ENCODE measurements at places on chromosomes 6 and 20.
A peak's percentile ranks its signal among the peaks of the same experiment; 100 is the strongest.

GRCh38 chr6:87945966-87946365 lies 101.7 kb upstream of the SPACA1 start:
- H3K27me3 ChIP-seq, result peaks cover 2% of the 10 kb centered on the region
- no peak for DNase-seq
- H3K4me1 ChIP-seq, result no peaks in the 10 kb centered on the region
- H3K4me3 ChIP-seq, result no peak overlapping the region

DNA sequence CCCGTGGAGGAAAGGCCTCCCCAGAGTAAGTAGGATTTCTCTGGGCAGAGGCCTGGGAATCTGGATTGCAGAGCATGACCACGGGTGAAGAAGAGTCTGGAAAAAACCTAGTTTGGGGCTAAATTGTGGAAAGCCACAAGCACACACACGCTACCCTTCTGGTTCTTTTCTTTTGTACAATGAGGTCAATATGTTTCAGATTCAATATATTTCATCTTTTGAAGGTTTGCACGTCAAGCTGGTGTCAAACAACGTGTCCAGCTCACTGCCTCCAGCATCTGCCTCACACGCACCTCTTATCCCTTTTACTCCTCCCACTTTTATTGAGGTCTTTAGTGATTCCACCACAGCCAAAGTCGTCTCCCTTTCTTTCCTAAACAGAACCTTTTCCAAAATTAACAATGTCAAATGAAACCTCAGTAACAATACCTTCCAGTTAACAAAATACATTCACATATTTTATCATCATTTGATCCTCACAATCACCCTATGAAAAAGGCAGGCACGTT lies 773 bp upstream of the EPB41L2 start:
- no peaks in the 10 kb centered on the region for H3K27me3 ChIP-seq
- peak overlapping the region; percentile 72 for H3K4me3 ChIP-seq
- peaks cover 32% of the 10 kb centered on the region for H3K4me1 ChIP-seq
- DNase-seq, result no peak

GRCh38 chr6:100470422-100471120 lies 5.8 kb upstream of the SIM1 start:
- no peaks in the 10 kb centered on the region for H3K4me1 ChIP-seq
- peaks cover 79% of the 10 kb centered on the region for H3K27me3 ChIP-seq
- H3K4me3 ChIP-seq, result no peak overlapping the region
- no peaks in the 10 kb centered on the region for H3K36me3 ChIP-seq

DNA sequence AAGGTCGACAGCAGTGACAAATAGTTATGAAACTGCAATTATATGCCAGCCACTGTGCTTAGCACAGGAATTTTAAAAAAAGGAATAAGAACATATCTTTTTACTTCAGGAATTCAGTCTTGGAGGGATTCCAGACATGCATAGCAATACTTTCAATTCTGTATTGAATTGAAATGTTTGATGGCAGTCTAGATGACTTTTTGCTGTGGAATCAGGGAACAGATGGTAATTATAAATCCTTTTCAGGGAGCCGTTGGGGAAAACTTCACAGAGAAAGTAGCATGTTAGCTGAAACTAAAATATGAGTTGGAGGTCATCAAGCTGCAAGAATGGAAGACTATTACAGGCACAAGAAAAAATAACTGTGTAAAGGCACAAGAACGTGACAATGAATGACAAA lies 74.8 kb downstream of the IMPG1 start:
- H3K36me3 ChIP-seq, result no peaks in the 10 kb centered on the region
- H3K4me1 ChIP-seq, result no peaks in the 10 kb centered on the region
- no peak overlapping the region for H3K4me3 ChIP-seq
- no peaks in the 10 kb centered on the region for H3K27me3 ChIP-seq
- H3K27ac ChIP-seq, result no peak overlapping the region
- DNase-seq, result no peak

GRCh38 chr20:40335437-40335836 lies 353.6 kb downstream of the MAFB start:
- no peak overlapping the region for H3K27ac ChIP-seq
- H3K27me3 ChIP-seq, result no peaks in the 10 kb centered on the region
- H3K4me3 ChIP-seq, result no peak overlapping the region
- no peaks in the 10 kb centered on the region for H3K4me1 ChIP-seq

DNA sequence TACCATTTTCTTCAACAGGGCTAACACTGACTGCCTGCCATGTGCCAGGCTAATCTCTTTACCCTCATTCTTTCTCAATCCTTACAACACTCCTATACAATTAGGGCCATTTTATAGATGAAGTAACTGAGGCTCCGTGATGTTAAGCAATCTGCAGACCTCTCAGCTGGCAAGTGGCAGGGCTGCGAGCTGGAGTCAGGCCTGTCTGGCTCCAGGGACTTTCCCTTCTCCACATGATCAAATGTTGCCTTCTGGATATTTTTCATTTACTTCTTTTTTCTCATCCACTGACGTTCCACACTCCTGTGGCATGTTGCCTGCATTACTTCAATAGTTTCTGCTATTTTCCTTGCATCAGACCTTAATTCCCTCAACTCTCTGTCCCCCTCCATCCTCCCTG lies 55.2 kb upstream of the TAGAP start:
- H3K4me1 ChIP-seq, result no peaks in the 10 kb centered on the region
- no peak overlapping the region for H3K27ac ChIP-seq
- peaks cover 5% of the 10 kb centered on the region for H3K27me3 ChIP-seq
- H3K36me3 ChIP-seq, result no peaks in the 10 kb centered on the region
- no peak for DNase-seq

GRCh38 chr20:8693709-8694108 lies 375.2 kb upstream of the PLCB4 start:
- no peak overlapping the region for H3K4me3 ChIP-seq
- H3K4me1 ChIP-seq, result peaks cover 8% of the 10 kb centered on the region
- no peaks in the 10 kb centered on the region for H3K27me3 ChIP-seq
- DNase-seq, result peak; percentile 90

- no peak overlapping the region for H3K27ac ChIP-seq
- DNase-seq, result no peak
- H3K4me3 ChIP-seq, result no peak overlapping the region
- H3K36me3 ChIP-seq, result no peaks in the 10 kb centered on the region
- no peaks in the 10 kb centered on the region for H3K27me3 ChIP-seq
- H3K4me1 ChIP-seq, result no peaks in the 10 kb centered on the region
These were observed 36.8 kb upstream of the L3MBTL3 start for GRCh38 chr6:129981598-129981997.

GRCh38 chr6:114304304-114304887 lies 38.4 kb downstream of the HS3ST5 start:
- no peaks in the 10 kb centered on the region for H3K4me1 ChIP-seq
- no peak overlapping the region for H3K27ac ChIP-seq
- no peak overlapping the region for H3K4me3 ChIP-seq

DNA sequence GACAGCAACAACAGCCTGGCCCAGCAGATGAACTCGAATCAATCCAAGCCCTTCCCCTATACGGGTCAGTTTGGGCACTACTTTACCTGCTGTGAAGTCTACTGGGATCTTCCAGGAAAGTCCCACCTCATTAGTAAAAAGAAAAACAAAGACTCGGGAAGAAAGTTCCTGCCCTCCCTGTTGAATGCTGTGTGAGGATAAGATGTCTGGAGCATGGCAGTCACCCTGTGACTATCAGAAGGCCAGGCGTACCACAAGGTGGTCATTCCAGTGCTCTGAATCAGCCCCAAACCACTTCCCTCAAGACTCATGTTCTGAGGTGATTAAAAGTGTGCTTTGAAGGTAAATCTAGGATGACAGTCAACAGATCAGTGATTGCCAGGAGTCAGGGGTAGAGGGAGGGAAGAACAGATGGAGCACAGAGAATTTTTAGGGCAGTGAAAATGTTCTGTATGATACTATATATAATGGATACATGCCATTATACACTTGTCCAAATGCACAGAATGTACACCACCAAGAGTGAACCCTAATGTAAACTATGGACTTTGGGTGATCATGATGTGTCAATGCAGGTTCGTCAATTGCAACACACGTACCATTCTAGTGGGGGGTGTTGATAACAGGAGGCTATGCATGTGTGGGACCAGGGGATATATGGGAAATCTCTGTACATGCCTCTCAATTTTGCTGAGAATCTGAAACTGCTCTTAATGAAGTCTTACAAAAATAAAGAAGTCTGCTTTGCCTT lies 14.7 kb downstream of the FKBP1A start:
- peaks cover 14% of the 10 kb centered on the region for H3K36me3 ChIP-seq
- H3K27ac ChIP-seq, result peak overlapping the region; percentile 33
- no peak overlapping the region for H3K4me3 ChIP-seq
- DNase-seq, result peak; percentile 73

DNA sequence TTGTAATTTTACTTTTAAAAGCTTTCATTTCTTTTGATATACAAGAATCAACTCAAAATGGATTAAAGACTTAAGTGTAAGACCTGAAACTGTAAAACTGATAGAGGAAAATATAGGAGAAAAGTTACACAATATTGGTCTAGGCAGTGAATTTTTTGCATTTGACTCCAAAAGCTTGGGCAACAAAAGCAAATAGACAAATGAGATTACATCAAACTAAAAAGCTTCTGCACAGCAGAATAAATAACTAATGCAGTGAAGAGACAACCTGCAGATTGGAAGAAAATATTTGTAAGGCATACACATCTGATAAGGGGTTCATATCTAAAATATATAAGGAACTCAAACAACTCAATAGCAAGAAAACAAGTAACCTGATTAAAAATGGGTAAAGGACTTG lies 3.0 kb downstream of the GABRR1 start:
- no peak overlapping the region for H3K4me3 ChIP-seq
- peaks cover 9% of the 10 kb centered on the region for H3K27me3 ChIP-seq
- no peaks in the 10 kb centered on the region for H3K4me1 ChIP-seq

GRCh38 chr20:46376196-46376785 lies 30.1 kb downstream of the ELMO2 start:
- DNase-seq, result no peak
- no peaks in the 10 kb centered on the region for H3K4me1 ChIP-seq
- no peaks in the 10 kb centered on the region for H3K27me3 ChIP-seq
- no peak overlapping the region for H3K27ac ChIP-seq
- peaks cover 45% of the 10 kb centered on the region for H3K36me3 ChIP-seq
- no peak overlapping the region for H3K4me3 ChIP-seq

GRCh38 chr6:158233214-158233795 lies 65.2 kb downstream of the GTF2H5 start:
- no peaks in the 10 kb centered on the region for H3K36me3 ChIP-seq
- H3K27me3 ChIP-seq, result no peaks in the 10 kb centered on the region
- DNase-seq, result no peak
- peak overlapping the region; percentile 80 for H3K4me3 ChIP-seq
- peaks cover 13% of the 10 kb centered on the region for H3K4me1 ChIP-seq

- H3K4me1 ChIP-seq, result peaks cover 22% of the 10 kb centered on the region
- H3K36me3 ChIP-seq, result peaks cover 24% of the 10 kb centered on the region
- peak; percentile 60 for DNase-seq
- H3K4me3 ChIP-seq, result peak overlapping the region; percentile 98
- no peaks in the 10 kb centered on the region for H3K27me3 ChIP-seq
- H3K27ac ChIP-seq, result peak overlapping the region; percentile 99
These were observed 563 bp upstream of the SRSF3 start for GRCh38 chr6:36593569-36594028.

GRCh38 chr6:82268301-82268846 lies 20.8 kb upstream of the IBTK start:
- no peaks in the 10 kb centered on the region for H3K36me3 ChIP-seq
- H3K4me3 ChIP-seq, result no peak overlapping the region
- no peak for DNase-seq

DNA sequence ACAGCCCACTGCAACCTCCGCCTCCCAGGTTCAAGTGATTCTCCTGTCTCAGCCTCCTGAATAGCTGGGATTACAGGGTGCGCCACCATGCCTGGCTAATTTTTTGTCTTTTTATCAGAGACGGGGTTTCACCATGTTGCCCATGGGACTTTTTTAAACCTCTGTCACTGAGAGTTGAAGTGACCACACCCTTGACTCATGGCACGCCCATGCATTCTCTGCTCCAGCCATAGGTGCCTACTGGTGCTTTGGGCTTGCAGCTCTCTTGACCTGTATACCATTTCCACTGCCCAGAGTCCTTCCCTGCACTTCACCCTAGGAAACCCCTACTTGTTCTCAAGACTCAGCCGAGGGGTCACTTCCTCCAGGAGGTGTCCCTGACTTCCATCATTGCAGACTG lies 2.4 kb upstream of the SCRT2 start:
- H3K27me3 ChIP-seq, result peaks cover 44% of the 10 kb centered on the region
- peaks cover 3% of the 10 kb centered on the region for H3K4me1 ChIP-seq
- no peak overlapping the region for H3K4me3 ChIP-seq
- no peak overlapping the region for H3K27ac ChIP-seq

DNA sequence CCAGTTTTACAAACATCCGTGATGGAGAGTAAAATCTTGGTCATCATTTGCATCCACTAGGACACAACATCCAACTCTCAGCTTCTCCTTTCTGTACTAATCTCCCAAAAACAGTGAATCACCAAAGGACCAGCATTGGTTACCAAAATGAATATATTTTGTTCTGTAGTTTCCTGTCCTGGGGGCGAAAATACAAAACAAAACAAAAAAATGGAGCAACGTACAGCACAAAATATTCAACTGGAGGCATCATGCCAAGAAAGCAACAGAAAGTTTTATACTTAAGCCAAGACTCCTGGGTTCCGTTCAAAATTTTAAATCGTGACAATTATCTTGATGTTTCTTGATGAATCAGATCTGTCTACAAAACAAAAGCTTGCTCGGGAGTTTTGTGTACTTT lies 126.6 kb upstream of the CCDC28A start:
- H3K27me3 ChIP-seq, result no peaks in the 10 kb centered on the region
- no peaks in the 10 kb centered on the region for H3K36me3 ChIP-seq
- H3K27ac ChIP-seq, result no peak overlapping the region
- peak overlapping the region; percentile 38 for H3K4me3 ChIP-seq

GRCh38 chr20:32487381-32487780 lies 97.8 kb downstream of the NOL4L start:
- H3K4me1 ChIP-seq, result peaks cover 4% of the 10 kb centered on the region
- no peaks in the 10 kb centered on the region for H3K36me3 ChIP-seq
- no peak overlapping the region for H3K27ac ChIP-seq
- no peaks in the 10 kb centered on the region for H3K27me3 ChIP-seq
- no peak overlapping the region for H3K4me3 ChIP-seq
- no peak for DNase-seq

DNA sequence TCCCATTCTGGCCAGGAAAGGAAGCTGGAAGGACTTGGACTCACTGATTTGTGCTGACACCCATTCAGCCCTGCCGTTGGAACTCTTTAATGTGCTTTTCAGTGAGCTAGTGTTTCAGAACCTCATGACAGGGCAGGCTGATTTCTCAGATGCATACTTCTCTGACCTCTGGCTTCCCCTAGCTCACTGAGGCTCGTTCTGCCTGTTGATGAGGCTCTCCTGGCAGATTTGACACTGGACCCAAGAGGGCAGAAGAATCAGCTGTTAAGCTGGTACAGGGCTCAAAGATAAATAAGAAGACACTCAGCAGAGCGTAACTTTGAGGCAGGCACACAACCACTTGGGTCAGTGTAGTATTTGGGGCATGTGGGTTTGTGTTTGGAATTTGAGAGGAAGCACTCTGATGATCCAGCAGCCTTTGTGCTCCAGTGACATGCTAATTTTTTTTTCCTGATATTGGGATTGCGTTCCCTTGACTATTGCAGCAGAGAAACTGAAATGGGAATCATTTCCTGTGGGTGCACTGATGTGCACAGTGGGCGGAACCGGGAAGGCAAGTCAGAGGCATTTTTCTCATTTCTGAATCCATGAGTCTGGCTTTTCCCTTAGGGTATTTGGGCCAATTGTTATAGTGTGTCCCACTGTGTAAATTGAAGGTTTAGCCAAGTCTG lies 80.2 kb downstream of the CARMIL1 start:
- no peaks in the 10 kb centered on the region for H3K36me3 ChIP-seq
- no peak overlapping the region for H3K27ac ChIP-seq
- H3K27me3 ChIP-seq, result no peaks in the 10 kb centered on the region
- peak overlapping the region; percentile 12 for H3K4me3 ChIP-seq
- peaks cover 18% of the 10 kb centered on the region for H3K4me1 ChIP-seq
- peak; percentile 85 for DNase-seq
